A172 (cell line): ENCODE measurements at places on chromosomes 2 and 18. TPM values are rescaled to one million over a fixed set of nuclear protein-coding genes. Genes with fewer than 3 reads are reported as not detected.

The MAP3K19 gene
- not detected in 2 replicates for total RNA-seq

- no peak for DNase-seq
Observed at GRCh38 chr2:152064001-152064400, 34.8 kb downstream of the CACNB4 start.

DNA sequence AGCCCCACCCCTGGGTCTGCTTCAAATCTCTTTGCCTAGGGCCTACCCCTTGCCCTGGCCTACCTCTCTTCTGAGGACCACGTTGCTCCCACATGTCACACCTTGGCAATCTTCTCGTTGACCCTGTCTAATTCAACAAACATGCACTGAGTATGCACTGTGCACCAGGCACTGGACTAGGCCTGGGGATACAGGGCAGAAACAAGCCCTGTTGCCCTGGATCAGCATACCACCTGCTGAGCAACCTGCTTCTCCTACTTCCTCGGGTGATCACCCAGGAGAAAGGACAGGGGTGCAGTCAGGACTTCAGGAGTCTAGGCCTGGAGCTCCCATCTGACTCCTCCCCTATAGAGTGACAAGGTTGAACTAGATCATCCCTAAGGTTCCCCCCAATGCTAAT lies 9.7 kb downstream of the WNT10A start:
- DNase-seq: no peak

The TTN gene
- total RNA-seq: 0.02 TPM in 1 of 2 replicates, not detected in the other

DNA sequence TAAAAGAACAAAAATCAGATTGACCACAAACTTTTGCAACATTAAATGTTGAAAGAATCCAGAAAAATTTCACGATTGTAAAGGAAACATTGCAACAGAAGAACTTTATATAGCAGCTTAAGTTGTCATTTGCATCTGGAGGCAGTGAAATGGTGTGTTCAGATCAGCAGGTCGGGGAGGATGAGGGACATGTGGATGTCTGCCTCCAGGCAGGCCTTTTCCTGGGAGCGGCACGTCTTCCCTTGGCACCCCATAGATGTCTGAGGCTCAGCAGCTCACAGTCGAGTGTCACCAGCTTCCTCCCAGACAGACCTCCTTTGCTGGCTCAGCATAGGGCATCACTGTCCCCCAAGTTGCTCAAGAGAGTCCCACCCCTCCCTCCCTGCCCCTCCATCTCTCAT lies 44.3 kb upstream of the ASB1 start:
- DNase-seq: no peak

The ST8SIA5 gene
- total RNA-seq: not detected in 2 replicates

- no peak for DNase-seq
Observed at GRCh38 chr2:34666821-34667220, 1067.7 kb upstream of the FAM98A start.

The WDR54 gene
- total RNA-seq: 72.9 and 84.5 TPM in 2 replicates

DNA sequence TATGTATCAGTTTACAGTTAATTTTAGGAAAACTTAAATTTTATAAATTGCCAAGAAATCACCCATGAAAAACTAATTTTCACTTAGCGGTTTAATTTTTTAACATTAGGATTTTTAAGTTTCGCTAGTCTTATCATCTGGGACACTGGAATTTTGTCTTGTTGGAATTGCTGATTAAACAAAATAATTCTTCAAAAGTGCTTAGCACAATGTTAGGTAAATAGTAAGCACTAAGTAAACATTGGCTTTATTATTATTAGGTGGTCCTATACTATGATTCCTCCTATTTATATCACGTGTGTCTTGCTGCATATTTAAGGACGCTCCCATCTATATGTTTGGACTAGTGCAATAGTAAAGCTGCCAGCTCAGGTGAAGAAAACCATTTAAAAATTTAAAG lies 54.6 kb upstream of the MAP4K3 start:
- no peak for DNase-seq

The GALNT14 gene
- not detected in 2 replicates for total RNA-seq

- no peak for DNase-seq
Observed at GRCh38 chr2:45267062-45267792, 258.0 kb upstream of the SIX2 start.

GRCh38 chr2:212223696-212224095 lies 314.9 kb downstream of the ERBB4 start:
- DNase-seq: no peak

GRCh38 chr2:72109291-72109690 lies 38.4 kb downstream of the CYP26B1 start:
- no peak for DNase-seq

DNA sequence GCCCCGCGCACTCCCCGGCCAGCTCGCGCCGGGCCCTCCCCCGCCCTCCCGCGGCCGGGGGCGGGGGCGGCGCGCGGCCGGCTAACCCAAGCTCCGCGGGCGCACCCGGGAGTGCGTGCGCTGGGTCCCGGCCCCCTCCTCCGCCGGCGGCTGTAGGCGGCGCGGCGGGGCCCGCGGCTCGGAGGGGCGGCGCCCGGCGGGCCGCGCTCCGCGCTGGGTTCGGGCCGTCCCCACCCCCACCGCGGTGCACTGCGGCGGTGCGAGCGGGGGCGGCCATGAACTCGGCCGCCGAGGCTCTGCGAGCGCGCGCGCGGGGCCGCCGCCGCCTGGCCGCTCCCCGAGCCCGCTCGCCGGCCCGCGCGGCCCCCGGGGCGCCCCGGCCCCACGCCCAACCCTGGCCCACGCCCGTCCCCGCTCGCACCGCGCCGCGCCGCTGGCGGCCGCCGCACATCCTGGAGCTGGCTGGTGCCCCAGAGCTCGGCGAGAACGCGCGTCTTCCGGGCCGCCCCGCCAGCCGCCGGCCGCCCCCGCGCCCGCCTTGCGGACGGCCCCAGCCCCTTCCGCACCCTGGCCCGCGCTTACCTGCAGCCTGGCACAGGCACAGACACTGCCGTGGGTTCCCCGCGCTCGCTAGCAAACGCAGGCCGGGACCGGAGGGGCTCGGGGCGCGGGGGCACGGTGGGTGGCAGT lies at the start of gene ZBTB14:
ZBTB14 (minus strand) TSS at position 496 of the 690 bp plus-strand sequence. CDS start 2,480 bp downstream, outside the sequence.
- DNase-seq: no peak

DNA sequence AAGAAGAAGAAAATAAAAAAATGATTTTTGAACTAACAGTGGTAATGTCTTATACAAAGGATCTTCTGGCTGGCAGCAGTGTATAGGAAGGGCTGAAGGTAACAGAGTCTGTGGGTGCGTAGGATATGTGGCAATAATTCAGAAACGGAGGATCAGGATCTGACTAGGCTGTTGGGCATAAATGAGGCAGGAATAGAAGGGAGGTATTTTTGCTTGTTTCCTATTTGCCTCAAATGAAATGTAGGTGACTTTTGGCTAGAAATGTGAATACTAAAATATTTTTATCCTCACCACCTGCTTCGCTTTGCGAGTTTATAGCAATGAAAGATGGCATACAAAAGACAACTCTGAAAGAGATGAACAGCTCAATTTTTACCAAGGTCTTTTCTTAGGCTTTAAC lies 1086.1 kb upstream of the CELF4 start:
- DNase-seq: no peak

- no peak for DNase-seq
Observed at GRCh38 chr2:227234429-227234828, 70.0 kb downstream of the COL4A3 start.

DNA sequence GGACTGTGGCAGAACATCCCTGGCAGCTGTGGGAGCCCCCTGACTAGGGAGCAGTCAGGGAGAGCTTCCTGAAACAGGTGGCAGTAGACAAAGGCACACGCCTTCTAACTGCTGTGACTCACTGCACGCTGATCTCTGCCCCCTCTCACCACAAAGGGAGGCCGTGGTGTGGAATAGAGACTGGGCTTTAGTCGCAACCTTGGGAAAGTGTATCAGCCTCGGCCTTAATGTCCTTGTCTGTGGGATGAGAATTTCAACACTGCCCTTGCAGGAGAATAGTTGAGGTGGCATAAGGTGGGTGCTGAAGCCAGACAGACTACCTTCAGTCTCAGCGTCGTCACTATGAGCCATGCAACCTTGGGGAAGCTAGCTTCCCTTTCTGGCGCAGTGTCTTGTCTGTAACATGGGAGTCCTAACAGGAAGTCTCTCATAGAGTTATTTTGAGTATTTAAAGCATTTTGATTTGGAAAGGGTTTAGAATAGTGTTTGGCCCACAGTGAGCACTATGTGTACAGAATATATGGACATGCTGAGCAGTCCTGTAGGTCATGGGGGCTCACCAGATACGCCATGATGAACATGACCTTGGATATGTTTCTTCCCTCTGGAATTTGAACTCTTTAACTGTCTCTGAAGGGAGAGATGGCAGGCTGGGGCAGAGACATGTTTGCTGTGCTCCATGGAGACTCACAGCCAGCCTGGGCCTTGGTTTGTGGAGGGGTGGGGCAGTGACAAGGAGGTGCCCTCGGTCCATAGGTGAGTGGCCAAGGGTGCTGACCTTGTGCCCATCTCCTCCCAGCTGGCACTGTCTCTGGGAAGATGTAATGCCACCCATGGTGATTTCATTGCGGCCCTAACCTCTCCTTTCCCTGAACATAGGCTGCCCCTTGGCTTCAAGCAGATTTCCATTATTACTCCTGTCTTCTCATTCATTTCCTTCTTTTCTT lies 29.5 kb upstream of the SMAD7 start:
- peak; percentile 53 for DNase-seq

- peak; percentile 13 for DNase-seq
Observed at GRCh38 chr2:193810533-193810932, 1615.8 kb upstream of the TMEFF2 start.

The PROM2 gene
- 0.31 and 1.3 TPM in 2 replicates for total RNA-seq

- DNase-seq: peak; percentile 77
Observed at GRCh38 chr2:220687231-220687843, 884.8 kb downstream of the EPHA4 start.

- DNase-seq: peak; percentile 10
Observed at GRCh38 chr2:95730813-95731212, 139.0 kb downstream of the TRIM43 start.

- no peak for DNase-seq
Observed at GRCh38 chr2:99190548-99190947, 9.6 kb downstream of the MRPL30 start.

GRCh38 chr2:224940618-224941017 lies 101.7 kb downstream of the DOCK10 start:
- DNase-seq: no peak

DNA sequence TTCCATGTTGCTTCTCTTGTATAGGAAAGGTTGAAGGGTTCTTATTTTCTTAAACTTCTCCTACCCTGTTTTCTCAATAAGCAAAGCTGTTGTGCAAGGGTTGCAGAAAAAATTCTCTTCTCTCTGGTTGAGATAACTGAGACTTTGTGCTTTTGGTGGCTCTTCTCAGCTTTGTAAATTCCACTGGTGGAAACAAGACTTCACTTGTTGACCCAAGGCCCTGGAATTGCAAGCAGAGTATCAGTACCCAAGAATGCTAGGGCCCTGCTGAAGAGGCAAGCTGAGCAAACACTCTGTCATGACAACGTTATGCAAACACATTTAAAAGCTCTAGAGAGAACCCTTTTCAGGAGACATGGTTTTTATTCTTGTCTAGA lies 294.7 kb upstream of the EPAS1 start:
- DNase-seq: no peak

DNA sequence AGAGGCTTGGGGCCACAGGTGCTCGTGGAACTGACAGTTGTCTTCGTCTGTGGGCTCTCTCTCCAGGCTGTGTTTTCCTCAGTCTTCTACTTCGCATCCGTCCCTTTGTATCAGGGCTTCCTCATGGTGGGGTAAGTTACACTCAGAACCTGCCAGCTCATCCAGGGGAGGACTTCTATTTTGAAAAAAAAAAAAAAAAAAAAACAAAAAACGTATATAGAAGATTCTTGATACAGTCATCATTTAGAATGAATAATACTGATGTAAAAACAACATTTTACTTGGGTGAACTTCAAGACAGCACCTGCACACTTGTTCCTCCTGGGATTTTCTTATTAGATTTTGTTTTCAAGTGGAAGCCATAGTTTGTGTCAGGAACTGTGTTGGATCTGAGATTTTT lies 47.7 kb upstream of the NFATC1 start:
- DNase-seq: no peak

DNA sequence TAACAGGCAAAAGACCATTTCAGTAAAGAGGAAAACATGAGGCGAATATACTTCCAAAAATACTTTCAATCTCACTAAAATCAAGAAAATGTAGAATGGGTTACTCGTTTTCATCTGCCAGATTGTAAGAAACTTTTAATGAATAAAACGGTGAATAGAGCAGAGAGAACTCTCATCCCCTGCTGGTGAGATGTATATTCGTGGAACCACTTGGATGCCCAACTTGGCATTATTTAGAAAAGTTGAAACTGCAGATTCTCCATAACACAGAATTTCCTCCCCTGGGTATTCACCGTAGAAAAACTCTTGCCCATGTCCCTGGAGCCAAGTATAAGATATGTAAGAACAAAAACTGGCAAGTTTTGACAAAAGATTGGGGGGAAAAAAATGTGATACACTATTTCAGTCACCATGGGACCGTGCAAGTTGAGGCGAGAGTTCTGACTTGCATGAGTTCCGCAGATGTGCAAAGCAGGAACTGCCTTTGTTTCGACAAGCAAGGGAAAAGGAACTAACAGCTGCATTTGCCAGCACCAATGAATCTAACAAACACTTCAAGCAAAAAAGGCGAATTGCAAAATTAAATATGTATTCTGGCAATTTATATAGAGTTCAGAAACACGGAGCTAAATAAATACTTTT lies 14.8 kb downstream of the TIMM21 start:
- no peak for DNase-seq

DNA sequence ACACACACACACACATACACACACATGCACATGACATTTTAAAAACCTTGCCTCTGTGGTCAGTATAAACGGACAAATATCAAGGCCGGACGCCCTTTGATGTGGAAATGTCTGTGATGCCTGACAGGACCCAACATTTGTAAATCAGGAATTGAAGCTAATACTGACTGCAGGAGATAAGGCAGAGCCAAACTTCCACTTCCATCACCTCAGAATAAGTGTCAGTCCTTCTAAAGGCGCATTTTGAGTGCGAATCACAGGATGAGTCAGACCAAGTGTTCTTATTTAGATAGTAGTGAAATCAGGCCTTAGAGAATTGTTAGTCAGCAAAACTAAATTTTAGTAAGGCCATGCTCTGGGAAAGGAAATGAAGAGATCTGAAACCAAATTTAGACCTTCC lies 211.7 kb upstream of the LRATD1 start:
- DNase-seq: peak; percentile 41

The SLC38A11 gene
- total RNA-seq: not detected in 2 replicates

- no peak for DNase-seq
Observed at GRCh38 chr2:24779116-24779515, 14.1 kb downstream of the PTRHD1 start.

The UGT1A10 gene
- not detected in 2 replicates for total RNA-seq

The EFR3B gene
- total RNA-seq: 2.2 TPM in 2 replicates
